ENCODE measurements at places on chromosomes 11 and 22.

GRCh38 chr11:74007691-74008372 lies 1.1 kb downstream of the UCP3 start:
- no peak for DNase-seq

DNA sequence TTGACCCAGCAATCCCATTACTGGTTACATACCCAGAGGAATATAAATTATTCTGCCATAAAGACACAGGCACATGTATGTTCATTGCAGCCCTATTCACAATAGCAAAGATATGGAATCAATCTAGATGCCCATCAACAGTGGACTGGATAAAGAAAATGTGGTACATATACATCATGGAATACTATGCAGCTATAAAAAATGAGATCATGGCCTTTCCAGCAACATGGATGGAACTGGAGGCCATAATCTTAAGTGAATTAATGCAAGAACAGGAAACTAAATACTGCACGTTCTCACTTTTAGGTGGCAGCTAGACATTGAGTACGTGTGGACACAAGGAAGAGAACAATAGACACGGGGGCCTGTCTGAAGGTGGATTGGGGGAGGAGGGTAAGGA lies 15.1 kb upstream of the WNT11 start:
- DNase-seq, result no peak

- peak; percentile 40 for DNase-seq
Measured at GRCh38 chr22:22753526-22754267, 109.3 kb downstream of the GGTLC2 start.

GRCh38 chr22:36922105-36922608 lies 8.7 kb downstream of the CSF2RB start:
- no peak for DNase-seq

DNA sequence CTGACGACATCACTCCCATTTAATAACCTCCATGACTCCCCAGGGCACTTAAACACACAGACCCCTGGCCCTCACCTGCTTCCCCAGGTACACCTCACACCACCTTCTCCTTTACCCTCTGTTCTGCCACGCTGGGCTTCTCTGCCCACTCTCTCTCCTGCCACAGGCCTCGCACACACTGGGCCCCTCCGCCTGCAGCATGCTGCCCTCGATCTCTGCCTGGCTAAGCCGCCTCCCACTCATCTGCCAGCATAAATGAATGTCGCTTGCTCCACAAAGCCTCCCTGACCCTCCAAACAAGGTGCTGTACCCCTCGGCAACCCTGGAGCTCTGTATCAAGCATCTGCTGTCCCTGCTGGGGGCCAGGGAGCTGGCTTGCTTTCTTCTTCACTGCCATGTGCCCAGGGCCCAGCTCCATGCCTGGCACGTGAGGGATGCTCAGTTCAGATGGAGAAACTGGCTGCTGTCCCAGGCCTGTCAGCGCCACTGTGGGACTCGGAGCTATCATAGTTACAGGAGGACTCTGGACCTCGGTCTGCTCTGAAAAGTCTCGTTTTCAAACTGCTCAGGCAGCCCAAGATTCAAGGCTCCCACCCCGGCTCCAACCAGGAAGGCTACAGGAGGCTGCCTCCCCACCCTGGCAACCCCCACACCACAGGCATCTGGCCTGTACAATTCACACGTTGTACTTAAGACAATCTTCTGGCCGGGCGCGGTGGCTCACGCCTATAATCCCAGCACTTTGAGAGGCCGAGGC lies 11.9 kb downstream of the TTLL1 start:
- DNase-seq, result no peak

- no peak for DNase-seq
Measured at GRCh38 chr11:636511-637332, at the start of gene DRD4. Gene DRD4, plus strand, starts transcription at chr11:637269. Its CDS starts 36 bp downstream, at chr11:637305.

DNA sequence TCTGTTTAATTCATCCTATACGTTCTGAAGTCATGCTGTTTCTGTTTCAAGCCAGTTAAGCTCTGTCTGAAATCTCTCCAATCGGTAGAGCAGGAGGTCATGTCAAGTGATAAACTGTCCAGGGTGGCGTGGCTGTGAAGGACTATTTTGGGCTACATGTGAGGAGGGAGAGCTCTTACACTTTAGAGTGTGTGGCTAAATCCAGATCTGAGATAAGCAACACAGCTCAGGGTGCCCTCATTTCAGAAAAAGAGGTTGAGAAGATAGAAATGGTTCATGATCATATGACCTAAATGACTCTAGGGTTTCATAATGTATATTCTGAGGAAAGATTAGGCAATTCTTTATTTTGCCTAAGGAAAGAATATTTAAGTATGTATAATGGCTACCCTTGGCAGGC lies 8.4 kb downstream of the BLID start:
- no peak for DNase-seq

DNA sequence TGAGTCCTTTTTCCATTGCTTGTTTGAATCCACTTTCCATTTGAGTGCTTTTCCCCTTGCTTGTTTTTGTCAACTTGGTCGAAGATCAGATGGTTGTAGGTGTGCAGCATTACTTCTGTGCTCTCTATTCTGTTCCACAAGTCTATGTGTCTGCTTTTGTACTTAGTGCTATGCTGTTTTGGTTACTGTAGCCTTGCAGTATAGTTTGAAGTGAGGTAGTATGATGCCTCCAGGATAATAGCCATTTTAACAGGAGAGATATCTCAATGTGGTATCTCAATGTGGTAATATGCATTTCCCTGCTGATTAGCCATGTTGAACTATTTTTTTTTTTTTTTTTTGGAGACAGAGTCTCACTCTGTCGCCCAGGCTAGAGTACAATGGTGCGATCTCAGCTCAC lies 16.7 kb downstream of the ACRV1 start:
- no peak for DNase-seq

- DNase-seq, result no peak
Measured at GRCh38 chr11:123580137-123580536, 74.3 kb downstream of the SCN3B start.
